ENCODE measurements at places on chromosomes 16 and 17.
A peak's percentile ranks its signal among the peaks of the same experiment; 100 is the strongest.

DNA sequence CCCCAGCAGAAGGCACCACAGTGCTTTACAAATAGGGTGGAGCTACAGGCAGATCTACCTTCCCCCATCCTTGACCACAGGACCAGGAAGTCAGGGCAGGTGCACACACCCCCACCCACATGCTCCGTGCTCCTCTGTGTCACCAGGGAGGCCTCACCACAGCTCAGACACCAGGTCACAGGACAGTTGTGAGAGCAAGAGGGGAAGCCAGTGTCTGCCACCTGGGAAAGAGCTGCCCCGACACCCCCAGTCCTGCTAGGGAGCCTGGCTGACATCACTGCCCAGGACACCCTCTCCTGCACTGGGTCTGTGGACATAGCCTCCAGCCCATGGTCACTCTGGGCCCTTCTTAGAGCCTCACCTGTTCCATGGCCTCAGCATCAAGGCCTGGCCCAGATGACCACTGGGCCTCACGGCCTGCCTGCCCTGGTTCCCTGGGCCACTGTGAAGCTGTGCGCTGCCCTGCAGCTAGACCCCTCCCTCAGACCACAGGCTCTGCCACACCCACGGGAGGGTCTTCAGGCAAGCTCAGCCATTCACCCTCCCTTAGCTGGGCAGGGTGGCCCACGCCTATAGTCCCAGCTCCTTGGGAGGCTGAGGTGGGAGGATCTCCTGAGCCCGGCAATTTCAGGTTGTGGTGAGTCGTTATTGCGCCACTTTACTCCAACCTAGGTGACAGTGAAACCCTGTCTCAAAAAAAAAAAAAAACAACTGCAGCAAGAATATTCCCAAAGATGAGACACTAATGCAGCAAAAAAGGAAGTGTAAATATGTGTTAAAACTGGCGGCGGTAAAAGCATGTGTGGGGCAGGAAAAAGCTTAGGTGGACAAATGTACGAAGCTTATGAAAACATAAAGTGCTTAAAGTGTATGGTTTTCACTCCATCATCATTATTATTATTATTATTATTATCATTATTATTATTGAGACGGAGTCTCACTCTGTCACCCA, 14.2 kb downstream of the POLR3K start:
- DNase-seq, result no peak

- DNase-seq, result no peak
Measured at GRCh38 chr16:21600031-21600773, 825 bp downstream of the METTL9 start.

GRCh38 chr17:57914273-57915142, 40.7 kb downstream of the CUEDC1 start:
- no peak for DNase-seq

DNA sequence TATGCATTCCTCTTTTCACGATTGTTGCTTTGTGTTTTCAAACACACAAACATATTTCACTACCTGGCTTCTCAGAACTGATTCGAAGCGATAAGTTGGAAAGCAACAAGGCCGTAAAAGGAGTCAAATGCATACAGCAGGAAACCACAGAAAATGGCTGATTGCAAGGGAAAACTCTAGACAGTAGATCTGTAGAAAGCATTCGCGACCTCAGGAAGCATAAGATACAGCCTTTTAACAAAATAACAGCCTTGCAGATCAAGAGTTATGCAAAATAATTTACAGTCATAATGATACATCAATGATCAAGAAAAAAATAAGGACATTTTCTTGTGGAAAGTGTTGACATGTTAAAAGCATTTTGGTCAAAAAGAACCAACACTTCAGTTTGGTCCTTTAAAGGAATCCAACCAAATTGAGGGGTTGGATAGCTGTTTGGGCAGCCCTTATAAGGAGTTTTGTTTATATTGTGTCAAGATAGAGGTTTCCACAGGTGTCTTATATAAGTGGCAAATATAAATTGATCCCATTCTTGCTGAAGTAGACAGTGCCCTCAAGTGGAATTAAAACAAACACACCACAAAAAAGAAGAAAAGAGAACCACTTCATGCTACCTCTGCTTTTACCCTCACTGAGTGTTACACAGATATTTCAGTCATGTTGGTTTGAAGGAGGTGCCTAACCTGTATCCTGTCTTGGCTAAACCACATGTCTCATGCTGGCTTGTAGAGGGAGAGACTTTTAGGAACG, 5.5 kb downstream of the CYLD start:
- no peak for DNase-seq

DNA sequence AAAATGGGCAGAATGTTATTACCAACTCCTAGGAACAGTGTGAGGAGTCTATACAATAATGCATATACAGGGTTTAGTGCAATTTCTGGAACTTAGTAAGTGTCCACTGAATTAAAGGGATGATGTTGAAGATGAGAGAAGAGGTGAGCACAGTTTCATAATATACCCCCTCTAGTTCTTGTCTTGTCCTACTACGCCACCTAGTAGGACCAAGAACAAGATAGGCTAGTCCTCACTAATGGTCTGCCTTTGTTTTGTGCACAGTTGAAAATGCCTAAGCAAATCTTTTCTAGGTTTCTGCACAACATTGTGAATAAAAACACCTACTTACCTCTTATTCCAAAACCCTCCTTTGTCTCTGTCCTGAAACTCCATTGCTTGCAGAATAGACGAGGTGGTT, 670.2 kb downstream of the CDH8 start:
- no peak for DNase-seq

- peak; percentile 86 for DNase-seq
Measured at GRCh38 chr17:42019509-42020404, at the start of gene NKIRAS2. Gene NKIRAS2, plus strand, starts transcription at chr17:42020090. Its CDS starts 1,488 bp downstream, at chr17:42021578.

GRCh38 chr16:90048347-90048722, 28.8 kb downstream of the PRDM7 start:
- DNase-seq, result no peak

DNA sequence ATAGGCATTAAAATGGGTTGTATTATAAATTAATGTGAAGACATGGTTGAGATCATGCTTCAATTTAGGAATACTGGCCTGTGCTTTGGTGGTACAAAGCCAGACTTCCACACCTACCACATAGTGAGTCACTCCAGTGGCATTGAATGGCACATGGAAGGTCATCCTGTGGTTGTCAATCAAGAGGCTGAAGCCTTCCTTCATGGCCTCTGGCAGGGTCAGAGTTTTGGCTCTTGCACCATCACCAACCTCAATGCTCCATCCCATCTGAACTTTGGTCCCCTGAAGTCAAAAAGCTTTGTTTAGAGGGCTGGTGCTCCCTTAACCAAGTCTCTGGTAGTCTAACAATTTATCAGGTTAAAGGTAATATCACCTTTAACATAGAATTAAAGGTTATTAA, 6.1 kb downstream of the ZP2 start:
- no peak for DNase-seq

DNA sequence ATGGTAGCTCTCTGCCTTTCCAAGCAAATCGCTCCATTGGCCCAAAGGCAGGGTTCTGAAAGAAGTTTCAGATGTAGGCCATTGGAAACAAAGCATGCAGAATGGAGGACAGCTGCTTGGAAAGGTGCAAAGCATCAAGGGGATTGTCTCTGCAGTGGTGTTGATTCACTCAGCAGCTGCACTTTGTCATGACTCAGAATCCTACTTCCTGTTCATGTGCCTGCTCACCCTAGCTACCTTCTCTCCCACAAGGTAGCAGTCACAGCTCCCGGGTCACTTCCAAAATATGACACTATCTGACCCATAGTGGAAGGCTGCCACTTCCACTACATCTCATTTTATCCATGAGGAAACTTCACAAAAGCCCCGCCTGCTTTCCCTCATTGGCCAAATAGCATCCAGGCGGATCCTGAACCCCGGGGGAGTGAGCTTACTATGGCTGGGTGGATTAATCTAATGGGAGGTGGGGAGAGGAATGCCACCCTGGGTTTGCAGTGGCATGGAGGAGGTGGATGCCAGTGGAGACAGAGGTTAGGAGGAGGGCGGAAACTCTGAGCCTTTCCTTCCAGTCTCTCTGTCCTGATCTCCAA, 74.7 kb upstream of the NKD1 start:
- no peak for DNase-seq

GRCh38 chr16:3968551-3968950, 88.0 kb upstream of the CREBBP start:
- no peak for DNase-seq

GRCh38 chr17:78268951-78269905, 37.8 kb downstream of the TMEM235 start:
- DNase-seq, result no peak

GRCh38 chr17:1122533-1123392, 57.0 kb downstream of the ABR start:
- DNase-seq, result peak; percentile 83

DNA sequence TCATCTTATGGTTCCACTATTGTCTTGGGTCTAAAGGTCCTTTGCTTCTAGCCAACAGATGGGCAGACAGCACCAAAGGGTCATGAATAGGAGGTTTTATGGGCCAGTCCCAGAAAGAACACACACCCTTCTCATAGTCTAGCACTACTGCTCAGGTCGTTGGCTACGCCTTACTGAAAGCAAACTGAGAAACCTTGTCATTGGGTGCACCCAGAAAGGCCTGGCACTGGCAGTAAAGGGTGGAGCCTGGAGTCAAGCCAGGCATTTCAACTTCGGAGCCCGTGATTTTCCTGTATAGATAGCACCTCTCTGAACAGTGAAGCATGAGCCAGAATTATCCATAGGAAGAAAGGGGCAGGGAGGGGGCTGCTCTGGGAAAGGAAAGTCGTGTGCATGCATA, 74.9 kb downstream of the VAT1L start:
- DNase-seq, result no peak

DNA sequence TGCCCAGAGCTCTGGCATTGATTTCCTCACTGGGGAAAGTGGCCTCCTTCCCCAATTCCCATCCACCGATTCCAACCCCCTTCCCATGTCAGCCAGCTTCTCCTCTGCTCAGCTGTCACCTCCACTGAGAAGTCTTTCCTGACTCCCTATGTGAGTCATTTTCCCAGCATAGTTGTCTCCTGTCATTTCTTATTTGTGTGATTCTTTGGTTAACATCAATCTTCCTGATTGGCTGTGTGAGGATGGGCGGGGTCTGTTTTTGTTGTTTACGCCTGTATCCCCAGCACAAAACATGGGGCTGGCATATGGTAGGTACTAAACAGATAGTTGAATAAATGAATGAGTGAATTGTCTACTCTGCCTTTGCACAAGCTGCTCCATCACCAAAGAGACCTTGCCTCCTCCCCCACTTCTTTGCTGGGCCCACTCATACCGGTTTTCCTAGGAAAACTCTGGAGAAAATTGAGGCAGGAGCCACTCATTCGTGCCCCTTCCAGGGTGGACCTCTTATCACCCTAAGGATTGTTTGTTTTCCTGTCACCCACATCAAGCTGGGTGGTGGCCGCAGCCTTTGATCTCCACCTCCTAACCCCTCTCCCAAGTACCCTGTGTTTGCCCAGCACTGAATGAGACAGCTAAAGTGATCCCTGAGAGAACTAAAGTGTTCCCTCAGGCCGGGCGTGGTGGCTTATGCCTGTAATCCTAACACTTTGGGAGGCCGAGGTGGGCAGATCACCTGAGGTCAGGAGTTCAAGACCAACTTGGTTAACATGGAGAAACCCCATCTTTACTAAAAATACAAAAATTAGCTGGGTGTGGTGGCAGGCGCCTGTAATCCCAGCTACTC, 1.2 kb upstream of the GRB7 start:
- no peak for DNase-seq

GRCh38 chr16:5444189-5444588, 346.6 kb upstream of the EEF2KMT start:
- no peak for DNase-seq

DNA sequence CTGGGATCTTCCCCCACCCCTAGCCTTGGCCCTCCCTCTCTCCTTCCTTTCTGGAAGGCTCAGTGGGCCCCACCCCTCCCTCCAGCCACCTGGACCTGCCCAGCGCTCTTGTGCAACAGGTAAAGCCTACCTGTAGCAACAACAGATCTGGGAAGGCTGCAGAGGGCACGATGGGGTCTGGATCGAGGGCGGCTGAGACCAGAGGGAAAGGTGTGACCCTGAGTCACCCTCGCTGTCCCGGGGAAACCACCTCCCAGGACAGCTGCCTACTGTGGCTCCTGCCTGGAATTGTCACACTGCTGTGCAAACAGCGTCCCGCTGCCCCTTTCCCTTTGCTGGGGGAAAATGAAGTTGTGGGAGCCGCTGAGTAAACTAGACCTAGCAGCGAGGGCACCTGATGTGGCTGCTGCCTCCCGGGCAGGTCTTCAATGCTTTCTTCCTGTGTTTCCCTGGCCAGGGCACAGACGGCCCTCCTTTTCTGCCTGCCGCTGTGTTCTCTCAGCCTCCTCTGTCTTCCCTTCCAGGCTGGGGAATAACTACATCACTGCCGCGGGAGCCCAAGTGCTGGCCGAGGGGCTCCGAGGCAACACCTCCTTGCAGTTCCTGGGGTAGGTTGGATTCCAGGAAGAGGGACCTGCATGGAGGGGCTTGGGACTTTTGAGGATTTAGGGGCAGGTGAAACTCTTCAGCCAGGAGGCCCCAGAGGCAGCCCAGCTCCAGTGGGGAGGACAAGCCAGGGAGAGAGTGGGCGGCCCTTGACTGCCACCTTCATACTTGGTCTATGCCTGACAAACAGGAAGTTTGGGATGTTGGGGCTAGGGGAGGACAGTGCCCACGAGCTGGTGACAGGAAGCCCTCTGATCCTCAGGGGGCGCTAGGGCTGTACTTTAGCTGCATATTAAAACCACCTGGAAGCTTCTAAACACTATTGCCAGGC, 22.2 kb upstream of the CYLD start:
- no peak for DNase-seq

GRCh38 chr17:17942846-17943245, 29.4 kb downstream of the TOM1L2 start:
- no peak for DNase-seq

- no peak for DNase-seq
Measured at GRCh38 chr17:75889454-75889853, 7.3 kb downstream of the TRIM65 start.

DNA sequence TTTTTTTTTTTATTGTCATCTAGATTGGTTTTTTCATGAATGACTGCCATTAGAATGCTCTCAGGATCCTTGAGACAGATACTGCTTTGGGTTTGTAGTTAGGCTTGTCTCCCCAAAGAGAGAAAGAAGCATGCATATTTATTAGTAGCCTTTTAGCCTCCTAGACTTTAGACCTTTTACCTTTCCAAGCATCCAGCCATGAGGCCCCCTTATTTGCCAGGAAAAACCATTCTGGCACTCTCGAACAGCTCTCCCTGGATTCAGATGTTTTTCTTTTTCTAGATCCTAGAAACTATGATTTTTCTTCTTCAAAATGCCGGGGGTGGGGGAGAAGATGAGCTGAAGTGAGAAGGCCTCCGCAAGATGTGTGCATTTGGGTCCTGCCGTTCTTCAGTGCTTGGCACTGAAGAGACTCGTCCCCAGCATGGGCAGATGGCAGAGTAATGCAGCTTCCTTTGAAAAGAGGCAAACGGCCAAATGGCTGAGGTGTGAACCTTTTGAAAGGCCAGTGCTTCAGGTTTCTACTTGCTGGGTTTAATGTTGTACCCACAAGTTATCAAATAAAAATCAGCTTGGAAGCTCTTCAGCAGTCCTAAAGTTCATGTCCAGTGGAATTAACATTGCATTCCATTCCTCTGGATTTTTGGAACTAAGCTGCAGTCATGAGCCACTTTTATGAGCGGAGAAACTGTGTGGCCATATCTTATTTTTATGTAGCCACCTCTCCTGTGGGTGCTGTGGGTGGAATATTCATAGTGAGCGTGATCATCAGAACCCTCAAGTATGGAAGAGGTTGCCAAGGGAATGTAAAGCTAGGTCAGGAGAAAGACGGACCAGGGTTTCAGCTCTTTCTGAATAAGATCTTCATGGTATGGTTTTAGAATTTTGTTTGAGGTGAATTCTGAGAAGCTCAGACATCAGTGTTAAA, 7.2 kb downstream of the SOCS7 start:
- no peak for DNase-seq

GRCh38 chr16:77191259-77191969, 424 bp downstream of the MON1B start:
- DNase-seq, result peak; percentile 13

- no peak for DNase-seq
Measured at GRCh38 chr16:77113835-77114234, 77.2 kb upstream of the MON1B start.
